ENCODE measurements at places on chromosomes 13 and 19.

GRCh38 chr13:23020246-23020843 is 160.4 kb upstream of the SGCG start:
- no peak for DNase-seq

DNA sequence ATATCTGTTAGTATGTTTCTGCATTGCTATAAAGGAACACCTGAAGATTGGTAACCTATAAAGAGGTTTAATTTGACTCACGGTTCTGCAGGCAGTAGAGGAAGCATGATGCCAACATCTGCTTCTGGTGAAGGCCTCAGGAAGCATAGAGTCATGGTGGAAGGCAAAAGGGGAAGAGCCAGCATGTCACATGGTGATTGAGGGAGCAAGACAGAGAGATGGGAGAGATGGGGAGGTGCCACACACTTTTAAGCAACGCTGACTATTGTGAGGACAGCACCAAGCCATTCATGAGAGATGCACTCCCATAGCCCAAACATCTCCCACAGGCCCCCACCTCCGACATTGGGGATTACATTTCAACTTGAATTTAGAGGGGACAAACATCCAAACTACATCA is 32.8 kb downstream of the COG6 start:
- no peak for DNase-seq

DNA sequence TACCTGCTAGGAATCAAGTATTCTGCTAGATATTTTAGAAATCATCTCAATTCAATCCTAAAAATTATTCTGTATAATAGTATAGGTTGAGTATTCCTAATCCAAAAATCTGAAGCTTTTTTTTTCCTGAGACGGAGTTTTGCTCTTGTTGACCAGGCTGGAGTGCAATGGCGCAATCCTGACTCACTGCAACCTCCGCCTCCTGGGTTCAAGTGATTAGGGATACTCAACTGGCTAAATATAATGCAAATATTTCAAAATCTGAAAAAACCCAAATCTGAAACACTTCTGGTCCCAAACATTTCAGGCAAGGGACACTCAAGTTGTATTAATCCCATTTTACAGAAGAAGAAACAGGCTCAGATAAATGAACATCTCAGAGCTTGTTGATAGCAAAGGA is 17.2 kb upstream of the USPL1 start:
- DNase-seq, result no peak

DNA sequence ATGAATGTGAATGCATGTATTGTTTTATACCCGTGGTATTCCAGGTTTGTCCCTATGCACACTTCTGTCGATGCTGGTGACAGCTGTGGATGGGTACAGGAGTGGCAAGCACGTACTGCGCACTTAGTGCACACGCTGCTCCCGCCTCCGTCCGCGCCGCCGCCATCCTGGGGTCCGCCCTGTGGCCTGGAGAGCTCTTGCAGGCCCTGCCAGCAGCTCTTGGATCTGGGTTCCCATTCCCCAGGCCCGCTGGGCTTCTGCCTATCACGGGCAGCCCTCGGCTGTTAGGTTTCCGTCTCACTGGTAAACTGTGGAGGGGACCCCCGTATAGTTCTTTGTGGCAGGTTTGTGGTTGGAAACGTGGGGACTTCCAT is 4.0 kb downstream of the GNA11 start:
- DNase-seq, result no peak

DNA sequence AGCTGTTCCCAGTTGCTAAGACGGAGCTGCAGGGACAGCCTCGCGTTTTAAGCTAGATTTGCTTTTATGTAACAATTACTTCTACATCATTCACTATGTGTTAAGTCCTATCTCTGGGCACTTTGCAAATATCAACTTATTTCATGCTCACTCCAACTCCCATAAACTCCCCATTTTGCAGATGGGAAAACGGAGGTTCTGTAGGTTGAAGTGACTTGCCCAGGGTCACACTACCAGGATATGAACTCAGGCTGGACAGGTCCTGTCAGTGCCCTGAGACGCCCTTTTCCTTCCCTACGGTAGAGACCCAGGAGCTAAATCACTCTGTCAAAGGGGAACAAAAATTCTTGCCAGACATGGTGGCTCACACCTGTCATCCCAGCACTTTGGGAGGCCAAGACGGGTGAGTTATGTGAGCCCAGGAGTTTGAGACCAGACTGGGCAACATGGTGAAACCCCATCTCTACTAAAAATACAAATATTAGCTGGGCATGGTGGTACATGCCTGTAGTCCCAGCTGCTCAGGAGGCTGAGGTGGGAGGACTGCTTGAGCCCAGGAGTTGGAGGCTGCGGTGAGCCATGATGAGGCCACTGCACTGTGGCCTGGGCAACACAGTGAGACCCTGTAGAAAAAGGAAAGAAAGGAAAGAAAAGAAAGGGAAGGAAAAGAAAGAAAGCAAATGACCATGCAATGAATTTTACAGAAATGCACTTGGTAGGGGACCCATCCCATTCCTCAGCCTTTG is 14.5 kb upstream of the NFIC start:
- DNase-seq, result no peak

- no peak for DNase-seq
These were observed 63.9 kb downstream of the POSTN start for GRCh38 chr13:37534676-37535075.

- no peak for DNase-seq
These were observed 75.7 kb downstream of the ZNF100 start for GRCh38 chr19:21691661-21692060.

DNA sequence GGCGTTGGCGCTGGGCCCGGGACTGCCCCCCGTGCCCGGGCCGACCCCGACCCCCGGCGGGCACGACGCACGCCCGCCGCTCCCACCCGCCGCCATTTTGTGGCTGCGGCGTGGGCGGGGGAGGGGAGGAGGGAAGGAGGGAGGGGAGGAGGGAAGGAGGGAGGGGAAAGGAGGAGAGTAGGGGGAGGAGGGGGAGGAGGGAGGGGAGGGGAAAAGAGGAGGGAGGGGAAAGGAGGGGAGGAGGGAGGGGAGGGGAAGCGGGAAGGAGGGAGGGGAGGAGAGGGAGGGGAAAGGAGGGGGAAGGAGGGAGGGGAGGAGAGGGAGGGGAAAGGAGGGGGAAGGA is at the start of gene BTBD2:
BTBD2 (minus strand) TSS at position 107 of the 343 bp plus-strand sequence; CDS start at position 96, 11 bp downstream.
- DNase-seq, result peak; percentile 46

GRCh38 chr19:51091895-51092873 is 9.5 kb upstream of the KLK14 start:
- no peak for DNase-seq

- peak; percentile 70 for DNase-seq
These were observed 87.7 kb downstream of the DOCK9 start for GRCh38 chr13:98890186-98890585.

GRCh38 chr13:114130837-114131582 is 1.4 kb downstream of the RASA3 start:
- peak; percentile 62 for DNase-seq

GRCh38 chr13:34425327-34425949 is 516.6 kb upstream of the NBEA start:
- DNase-seq, result no peak

DNA sequence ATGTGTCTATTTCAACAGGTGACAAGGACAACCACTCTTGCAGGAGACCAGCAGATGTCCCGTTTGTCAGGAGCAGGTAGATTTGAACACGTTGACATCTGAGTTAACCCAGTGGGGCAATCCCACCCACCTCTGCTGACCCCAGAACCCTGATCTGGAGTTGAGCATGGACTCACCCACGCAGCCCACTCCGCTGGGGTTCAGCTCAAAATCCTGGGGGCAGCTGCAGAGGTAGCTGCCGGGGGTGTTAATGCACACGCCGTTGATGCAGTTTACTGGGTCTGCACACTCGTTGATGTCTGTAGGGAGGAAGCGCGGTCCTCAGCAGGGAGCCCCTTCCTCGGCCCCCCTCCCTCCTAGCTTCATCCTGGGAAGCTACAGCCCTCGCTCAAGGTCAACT is 39.9 kb downstream of the FBN3 start:
- no peak for DNase-seq

GRCh38 chr13:79516595-79516994 is 35.6 kb downstream of the NDFIP2 start:
- no peak for DNase-seq

- peak; percentile 43 for DNase-seq
These were observed 28.1 kb downstream of the BRD4 start for GRCh38 chr19:15304140-15304705.

GRCh38 chr19:23283925-23284324 is 33.7 kb upstream of the ZNF724 start:
- peak; percentile 11 for DNase-seq

- peak; percentile 37 for DNase-seq
These were observed 758 bp upstream of the CACNG7 start for GRCh38 chr19:53908106-53908934.

- no peak for DNase-seq
These were observed 73.2 kb downstream of the CDADC1 start for GRCh38 chr13:49320975-49321374.

DNA sequence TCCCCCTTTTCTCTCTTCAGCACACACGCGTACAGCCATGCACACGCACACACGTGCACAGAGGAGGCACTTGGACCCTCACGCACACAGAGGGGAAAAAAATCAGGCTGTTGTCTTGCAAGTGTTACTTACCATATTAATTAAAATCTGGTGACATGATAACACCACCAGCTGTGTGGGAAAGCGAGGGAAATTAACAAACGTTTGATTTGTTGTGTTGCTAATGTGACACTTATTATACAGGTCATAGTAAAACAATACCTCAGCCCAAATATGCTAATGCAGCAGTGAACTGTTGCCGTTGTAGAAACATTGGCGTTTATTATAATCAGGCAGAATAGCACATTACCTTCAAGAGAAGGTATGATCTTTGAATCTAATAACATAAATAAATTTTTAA is 211.7 kb downstream of the TEX29 start:
- DNase-seq, result no peak

- DNase-seq, result no peak
These were observed 1677.1 kb downstream of the OLFM4 start for GRCh38 chr13:54705738-54706137.

GRCh38 chr19:9061879-9062278 is 25.0 kb upstream of the OR1M1 start:
- DNase-seq, result no peak

GRCh38 chr19:18117692-18118378 is 20.3 kb downstream of the MAST3 start:
- DNase-seq, result peak; percentile 95

DNA sequence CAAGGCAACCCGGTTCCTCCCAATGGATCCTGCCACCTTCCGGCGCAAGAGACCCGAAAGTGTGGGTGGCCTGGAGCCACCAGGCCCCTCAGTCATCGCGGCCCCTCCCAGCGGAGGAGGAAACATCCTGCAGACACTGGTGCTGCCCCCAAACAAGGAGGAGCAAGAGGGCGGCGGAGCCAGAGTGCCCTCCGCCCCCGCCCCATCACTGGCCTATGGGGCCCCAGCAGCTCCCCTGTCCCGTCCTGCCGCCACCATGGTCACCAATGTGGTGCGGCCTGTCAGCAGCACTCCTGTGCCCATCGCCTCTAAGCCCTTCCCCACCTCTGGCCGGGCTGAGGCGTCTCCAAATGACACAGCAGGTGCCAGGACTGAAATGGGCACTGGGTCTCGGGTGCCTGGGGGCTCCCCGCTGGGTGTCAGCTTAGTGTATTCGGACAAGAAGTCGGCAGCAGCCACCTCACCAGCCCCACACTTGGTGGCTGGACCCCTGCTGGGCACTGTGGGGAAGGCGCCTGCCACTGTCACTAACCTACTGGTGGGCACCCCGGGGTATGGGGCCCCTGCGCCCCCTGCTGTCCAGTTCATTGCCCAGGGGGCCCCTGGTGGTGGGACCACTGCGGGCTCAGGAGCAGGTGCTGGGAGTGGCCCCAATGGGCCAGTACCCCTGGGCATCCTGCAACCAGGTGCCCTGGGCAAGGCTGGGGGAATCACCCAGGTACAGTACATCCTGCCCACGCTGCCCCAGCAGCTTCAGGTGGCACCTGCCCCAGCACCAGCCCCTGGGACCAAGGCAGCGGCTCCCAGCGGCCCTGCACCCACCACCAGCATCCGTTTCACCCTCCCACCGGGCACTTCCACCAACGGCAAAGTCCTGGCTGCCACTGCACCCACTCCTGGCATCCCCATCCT is 11.2 kb upstream of the PRR19 start:
- no peak for DNase-seq

DNA sequence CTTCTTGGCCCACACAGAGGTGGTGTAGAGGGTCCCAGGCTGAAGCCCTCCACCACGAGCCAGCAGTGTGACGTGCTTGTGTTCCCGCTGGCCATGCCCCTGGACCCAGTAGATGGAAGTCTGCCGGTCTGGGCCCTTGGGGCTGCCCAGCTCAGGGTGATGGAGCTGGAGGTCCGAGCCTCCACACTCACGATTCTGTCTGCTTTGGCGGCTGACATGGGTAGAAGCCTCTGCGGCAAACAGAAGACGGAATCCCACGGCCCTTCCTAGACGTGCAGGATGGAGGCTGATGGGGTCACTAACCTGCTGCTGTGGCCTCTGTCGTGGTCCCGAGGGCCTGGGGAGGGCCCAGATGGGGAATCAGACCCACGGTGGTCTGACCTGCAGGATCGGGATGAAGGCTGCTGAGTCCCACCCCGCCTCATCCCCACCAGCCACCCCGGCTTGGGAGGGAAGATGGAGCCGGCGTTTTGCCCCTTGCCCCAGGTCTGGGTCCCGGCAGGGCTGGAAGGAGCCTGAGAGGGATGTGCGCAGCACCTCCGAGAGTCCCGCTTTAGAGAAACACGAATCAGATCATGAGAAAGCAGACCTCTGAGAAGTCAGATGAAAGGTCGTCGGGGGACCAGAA is 4.4 kb downstream of the TMEM86B start:
- DNase-seq, result no peak

DNA sequence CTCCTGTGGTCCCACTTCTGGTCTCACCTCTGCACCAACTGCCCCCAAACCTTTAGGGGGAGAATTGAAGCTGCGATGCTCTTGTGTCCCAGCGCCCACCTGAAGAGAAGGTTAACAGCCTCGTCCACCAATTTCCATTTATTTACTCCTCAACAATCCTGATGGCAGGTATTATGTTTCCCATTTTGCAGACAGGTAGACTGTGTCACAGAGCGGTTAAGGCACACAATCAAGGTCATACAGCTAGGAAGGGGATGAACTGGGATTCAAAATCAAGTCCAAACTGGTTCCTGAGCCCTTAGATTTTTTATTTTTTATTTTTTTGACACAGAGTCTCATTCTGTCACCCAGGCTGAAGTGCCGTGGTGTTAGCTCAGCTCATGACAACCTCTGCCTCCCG is 6.2 kb downstream of the DNASE2 start:
- DNase-seq, result no peak

GRCh38 chr13:113638806-113639205 is 19.2 kb downstream of the ATP4B start:
- DNase-seq, result no peak

- no peak for DNase-seq
These were observed 42.4 kb downstream of the ZC3H13 start for GRCh38 chr13:46010148-46010547.

DNA sequence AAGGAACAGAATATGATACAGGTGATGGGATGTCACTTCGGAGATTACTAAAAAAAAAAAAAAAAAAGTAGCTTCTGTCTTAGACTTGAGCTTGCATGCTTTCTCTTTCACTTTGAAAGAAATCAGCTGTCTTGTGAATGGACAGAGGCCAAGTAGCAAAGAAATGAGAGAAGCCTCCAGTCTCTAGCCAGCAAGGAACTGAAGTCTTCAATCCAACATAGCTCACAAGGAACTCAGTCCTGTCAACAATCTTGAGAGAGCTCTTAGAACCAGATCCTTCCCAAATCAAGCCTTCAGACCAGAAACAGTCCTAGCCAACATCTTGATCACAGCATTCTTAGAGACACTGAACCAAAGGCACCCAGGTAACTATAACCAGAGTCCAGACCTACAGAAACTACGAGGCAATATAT is 7.7 kb downstream of the N4BP2L2 start:
- no peak for DNase-seq

- DNase-seq, result no peak
These were observed 75.5 kb upstream of the EDNRB start for GRCh38 chr13:77994166-77994565.

GRCh38 chr13:99434258-99434788 is 66.9 kb upstream of the TM9SF2 start:
- DNase-seq, result peak; percentile 84
